Stimulated activated CD8-positive, alpha-beta memory T cell treated with anti-CD3 and anti-CD28 coated beads, Interleukin-2, amount 100 ng/mL, for 48 hours (primary cell): ENCODE measurements at places on chromosomes 5 and 9.

DNA sequence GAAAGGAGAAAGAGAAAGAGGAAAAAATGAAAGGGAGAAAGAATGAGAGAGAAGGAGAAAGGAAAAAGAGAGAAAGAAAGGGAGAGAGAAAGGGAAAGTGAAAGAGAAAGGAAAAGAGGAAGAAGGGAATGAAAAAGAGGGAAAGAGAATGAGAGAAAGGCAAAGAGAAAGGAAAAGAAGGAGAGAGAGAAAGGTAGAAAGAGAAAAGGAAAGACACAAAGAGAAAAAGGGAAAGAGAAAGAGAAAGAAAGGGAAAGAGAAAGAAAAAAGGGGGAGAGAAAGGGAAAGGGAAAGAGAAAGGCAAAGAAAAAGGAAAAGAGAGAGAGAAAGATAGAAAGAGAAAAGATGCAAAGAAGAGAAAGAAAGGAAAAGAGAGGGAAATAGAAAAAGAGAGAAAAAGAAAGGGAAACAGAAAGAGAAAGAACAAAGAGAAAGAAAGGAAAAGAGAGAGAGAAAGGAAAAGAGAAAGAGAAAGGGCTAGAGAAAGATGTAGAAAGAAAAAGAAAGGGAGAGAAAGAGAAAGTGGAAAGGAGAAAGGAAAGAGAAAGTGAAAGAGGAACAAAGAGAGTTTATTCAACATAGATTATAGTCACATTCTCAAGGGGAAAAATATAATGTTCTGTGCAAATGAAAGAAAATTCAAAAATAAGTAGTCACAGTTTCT is 165.2 kb downstream of the TMEM38B start:
- no peak for DNase-seq

DNA sequence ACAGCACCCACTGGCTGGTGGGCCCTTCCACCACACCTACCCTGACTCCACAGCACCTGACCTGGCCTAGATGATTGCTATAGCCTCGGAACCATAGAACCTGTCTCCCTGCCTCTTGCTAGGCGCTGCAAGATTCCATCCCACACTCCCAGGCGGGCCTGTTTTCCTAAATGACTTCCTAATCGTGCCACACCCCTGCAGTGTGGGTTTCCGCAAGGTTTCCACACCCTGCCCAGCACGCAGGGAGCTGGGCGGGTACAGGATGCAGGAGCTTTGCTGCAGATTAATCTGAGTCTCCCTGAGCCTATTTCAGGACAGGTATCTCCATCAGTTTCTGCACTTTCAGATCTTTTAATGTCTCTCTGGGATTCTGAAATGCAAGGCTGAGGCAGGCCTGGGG is 62.9 kb downstream of the SHB start:
- no peak for DNase-seq

DNA sequence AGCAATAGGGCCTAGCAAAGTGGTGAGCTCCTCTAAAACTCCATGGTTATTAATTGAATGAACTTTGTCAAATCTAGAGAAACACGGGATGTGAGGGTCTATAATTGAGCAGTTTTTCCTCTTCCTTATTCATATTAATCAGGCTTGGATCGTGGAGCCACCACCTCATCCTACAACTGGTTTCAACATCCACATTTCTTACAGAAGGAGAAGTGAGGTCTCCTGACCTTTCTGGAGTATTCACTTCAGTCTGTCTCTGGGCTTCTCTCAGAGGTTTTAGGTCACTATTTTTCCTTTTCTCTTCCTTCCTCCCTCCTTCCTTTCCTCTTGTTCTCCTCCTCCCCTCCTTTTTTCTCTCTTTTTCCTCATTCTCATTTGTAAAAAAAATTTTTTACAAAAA is 177.3 kb upstream of the ACTBL2 start:
- DNase-seq: no peak

GRCh38 chr9:133059623-133060022 is 2.2 kb upstream of the CEL start:
- DNase-seq: no peak

DNA sequence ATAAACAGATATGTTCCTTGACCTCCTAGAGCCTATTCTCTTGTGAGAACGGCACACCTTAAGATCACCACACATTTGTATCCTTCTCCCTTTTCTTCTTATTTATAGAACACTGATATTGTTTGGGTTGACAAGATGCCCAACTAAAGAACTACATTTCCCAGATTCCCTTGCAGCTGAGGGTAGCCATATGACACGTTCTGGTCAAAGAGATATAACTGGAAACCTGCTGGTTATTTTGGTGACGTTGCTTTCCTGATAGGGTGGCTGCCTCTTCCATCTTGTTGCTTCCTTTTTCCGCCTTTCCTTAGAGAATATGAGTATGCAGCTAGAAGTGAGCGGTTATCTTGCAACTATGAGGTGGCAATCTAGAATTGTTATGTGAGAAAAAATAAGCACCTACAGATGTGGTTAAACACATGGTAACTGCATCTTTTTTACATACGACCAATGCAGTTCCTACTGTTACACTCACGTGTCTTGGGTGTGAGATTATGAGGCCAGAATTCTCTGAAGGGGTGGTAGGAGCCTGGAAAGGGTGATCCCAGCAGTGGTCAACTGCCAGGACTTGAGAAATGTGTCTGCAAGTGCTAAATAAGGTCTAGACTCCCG is 72.9 kb downstream of the SEC61B start:
- DNase-seq: no peak

DNA sequence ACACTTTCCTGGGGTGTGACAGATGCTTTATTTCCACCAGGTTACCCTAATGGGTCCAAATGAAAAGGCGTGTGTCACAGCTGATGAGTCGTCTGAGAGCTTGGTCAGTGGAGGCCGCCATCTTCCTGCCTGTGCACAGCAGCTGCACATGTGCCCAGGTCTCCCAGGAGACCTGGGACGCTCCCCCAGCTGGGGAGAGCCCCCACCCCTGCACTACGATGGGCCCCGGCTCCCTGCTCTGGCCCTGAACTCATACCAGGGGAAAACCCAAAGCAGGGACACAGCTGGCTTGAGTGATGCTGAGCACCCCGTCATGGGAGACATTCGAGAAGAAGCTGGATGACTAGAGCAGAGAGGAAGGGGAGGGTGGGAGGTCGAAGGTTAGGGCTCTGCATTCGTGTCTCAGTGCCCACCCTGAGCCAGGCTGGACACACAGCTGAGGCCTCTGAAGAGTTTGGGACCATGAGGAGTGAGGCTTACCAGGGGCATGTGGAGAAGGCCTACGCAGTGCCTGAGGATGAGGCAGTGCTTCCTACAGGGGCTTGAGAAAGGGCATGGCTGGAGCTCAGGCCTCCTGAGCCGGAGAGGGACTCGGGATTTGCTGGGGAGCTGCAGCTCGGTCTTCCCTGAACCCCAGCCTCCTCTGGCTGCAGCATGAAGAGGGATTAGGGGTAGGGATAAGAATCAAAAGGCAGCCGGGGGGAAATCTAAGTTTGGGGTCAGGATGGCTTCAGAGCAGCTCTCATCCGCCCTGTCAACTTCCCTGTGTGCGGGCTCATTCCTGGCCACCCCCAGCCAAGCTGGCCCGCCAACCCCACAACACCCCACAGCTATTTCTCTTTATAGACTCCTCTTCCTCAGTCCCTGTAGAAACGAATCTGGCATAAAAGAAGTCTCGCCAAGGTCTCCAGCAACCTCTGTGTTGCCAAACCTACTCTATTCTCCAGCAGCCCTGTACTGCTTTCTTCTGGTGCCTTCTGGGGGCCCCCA is 42.2 kb upstream of the RNU6ATAC start:
- DNase-seq: no peak

DNA sequence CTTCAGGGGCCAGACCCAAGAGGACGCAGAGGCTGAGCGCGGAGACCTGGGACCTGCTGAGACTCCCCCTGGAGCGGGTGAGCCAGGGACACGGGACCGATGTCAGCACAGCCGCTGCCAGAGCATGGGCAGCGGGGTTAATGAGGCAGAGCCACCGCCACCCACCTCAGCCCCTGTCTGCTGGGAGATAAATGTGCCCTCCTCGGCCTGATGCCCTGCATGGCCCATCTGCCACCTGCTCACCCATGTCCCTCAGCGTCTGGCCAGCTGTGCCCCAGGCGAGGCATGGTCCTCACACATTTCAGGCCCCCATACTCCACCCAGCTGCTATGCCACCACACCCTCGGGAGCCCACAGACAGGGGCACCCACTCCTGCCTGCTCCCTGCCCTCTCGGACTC is 14.9 kb downstream of the DNLZ start:
- DNase-seq: no peak

DNA sequence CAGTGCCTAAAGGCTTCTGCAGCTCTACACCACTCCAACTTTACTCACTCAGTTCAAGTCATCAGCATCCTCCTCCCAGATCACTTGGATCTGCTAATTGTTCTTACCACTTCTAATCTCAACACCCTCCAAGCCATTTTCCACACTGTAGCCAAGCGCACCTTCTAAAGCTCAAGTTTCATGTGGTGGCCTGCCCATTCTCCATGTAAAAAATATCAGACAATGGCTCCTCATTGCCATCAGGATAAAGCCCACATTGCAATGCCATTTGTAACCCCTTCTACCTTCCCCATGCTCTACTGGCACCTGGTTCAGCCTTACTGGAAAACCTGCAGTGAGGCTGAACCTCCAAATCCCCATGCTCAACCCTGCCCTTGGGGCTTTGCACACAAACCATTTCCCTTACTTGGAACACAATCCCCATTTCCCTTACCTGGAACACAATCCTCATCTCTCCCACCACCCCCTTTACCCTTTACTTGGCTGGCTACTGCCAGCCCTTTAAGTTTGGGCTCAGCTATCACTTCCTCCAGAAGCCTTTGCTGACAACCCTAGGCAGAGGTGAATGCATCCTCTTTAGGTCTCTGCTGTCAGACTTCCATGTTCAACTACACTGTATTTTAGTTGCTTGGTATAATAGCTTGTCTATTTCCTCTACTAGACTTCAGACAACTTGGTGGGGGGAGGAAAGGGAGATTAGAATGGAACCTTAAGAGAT is 220.0 kb downstream of the TSSK1B start:
- no peak for DNase-seq

GRCh38 chr9:90521811-90522570 is 120.6 kb downstream of the DIRAS2 start:
- DNase-seq: no peak

DNA sequence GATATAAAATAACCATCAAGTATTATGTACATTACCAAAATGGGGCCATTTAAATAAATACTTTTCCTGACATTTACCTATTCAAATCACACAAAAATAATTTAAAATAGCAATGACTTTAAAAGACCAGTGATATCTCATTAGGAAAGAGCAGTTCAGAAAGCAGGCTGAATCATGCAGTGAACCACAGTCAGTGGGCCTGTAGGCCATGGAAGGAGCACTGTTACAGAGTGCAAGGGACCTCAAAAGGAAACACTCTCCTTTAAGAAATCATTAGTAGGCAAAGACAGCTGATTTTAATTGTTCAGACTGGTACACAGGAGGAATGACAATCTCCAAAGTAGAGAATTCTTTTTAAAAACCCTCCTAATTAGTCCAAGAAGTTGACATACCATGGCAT is 283.5 kb upstream of the EFNA5 start:
- DNase-seq: no peak
